Endodermal cell (in vitro differentiated cells): ENCODE measurements at places on chromosomes 6 and 20. TPM values are rescaled to one million over a fixed set of nuclear protein-coding genes. Genes with fewer than 3 reads are reported as not detected.

- no peaks in the 10 kb centered on the region for H3K27me3 ChIP-seq
- H3K36me3 ChIP-seq, result no peaks in the 10 kb centered on the region
- H3K27ac ChIP-seq, result peak overlapping the region; percentile 61
- peaks cover 5% of the 10 kb centered on the region for H3K4me1 ChIP-seq
Observed at GRCh38 chr20:31837896-31838397, 7.5 kb downstream of the FOXS1 start.

- no peaks in the 10 kb centered on the region for H3K27me3 ChIP-seq
- DNase-seq, result no peak
- H3K36me3 ChIP-seq, result no peaks in the 10 kb centered on the region
- H3K4me3 ChIP-seq, result no peak overlapping the region
- peak overlapping the region; percentile 13 for H3K27ac ChIP-seq
Observed at GRCh38 chr20:38294076-38294591, 9.8 kb upstream of the BPI start.

DNA sequence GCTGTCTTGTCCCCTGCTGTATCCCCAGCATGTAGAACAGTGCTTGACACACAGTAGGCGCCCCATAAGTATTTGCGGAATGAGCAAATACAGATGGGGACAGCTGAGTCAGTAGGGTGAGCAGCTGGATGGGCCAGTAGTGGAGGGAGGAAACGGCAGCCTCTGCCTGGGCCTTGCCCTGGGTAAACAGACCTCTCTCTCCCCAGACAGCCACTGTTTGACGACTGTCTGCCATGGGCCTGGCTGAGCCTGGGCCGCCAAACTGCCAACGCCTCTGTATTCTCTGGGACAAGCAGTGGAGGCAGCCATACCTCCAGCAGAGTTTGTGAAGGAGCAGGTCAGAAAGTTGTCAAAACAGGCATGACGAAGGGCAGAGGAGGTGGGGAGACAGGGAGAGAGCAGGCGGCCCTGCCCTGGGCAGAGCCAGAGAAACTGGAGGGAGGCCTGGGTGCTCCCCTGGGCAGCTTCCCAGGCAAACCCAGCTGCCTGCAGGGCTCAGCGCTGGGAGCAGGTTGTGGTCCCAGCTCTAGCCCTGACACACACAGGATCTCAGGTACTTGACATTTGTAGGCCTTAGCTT lies 15.2 kb downstream of the HNF4A start:
- peaks cover 6% of the 10 kb centered on the region for H3K36me3 ChIP-seq
- H3K4me3 ChIP-seq, result no peak overlapping the region
- peak overlapping the region; percentile 82 for H3K27ac ChIP-seq
- H3K4me1 ChIP-seq, result peaks cover 9% of the 10 kb centered on the region

- H3K27ac ChIP-seq, result no peak overlapping the region
- H3K27me3 ChIP-seq, result no peaks in the 10 kb centered on the region
- peaks cover 13% of the 10 kb centered on the region for H3K36me3 ChIP-seq
- peaks cover 18% of the 10 kb centered on the region for H3K4me1 ChIP-seq
- DNase-seq, result no peak
- H3K4me3 ChIP-seq, result peak overlapping the region; percentile 95
Observed at GRCh38 chr6:30684386-30685156, 1.9 kb downstream of the PPP1R18 start.

DNA sequence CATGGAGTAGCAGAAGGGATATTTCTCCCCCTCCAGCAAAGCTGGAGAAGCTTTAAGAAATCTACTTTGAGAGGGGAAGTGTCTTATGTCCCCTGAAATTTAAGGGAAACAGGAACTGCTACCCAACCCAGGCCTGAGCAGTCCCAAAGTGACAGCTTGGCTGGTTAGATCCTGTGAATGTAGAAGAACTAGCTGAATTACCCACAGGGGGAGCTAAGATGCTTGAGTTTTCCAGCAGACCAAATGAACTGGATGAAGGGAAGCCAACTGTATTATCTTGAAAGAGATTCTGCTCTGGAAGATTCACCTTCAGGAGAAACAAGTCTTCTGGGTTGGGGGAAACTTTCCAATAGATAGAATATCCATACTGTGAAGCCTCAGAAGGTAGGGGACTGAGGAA lies 303.3 kb upstream of the MMS22L start:
- H3K4me1 ChIP-seq, result no peaks in the 10 kb centered on the region
- no peaks in the 10 kb centered on the region for H3K36me3 ChIP-seq
- H3K27ac ChIP-seq, result no peak overlapping the region

- H3K4me1 ChIP-seq, result no peaks in the 10 kb centered on the region
- H3K27me3 ChIP-seq, result peaks cover 27% of the 10 kb centered on the region
- no peak overlapping the region for H3K4me3 ChIP-seq
- H3K27ac ChIP-seq, result no peak overlapping the region
- peak; percentile 78 for DNase-seq
Observed at GRCh38 chr6:138800377-138801150, 4.7 kb downstream of the ECT2L start.

The C6orf141 gene
- total RNA-seq, result 0.41 and 0.81 TPM in 2 replicates

DNA sequence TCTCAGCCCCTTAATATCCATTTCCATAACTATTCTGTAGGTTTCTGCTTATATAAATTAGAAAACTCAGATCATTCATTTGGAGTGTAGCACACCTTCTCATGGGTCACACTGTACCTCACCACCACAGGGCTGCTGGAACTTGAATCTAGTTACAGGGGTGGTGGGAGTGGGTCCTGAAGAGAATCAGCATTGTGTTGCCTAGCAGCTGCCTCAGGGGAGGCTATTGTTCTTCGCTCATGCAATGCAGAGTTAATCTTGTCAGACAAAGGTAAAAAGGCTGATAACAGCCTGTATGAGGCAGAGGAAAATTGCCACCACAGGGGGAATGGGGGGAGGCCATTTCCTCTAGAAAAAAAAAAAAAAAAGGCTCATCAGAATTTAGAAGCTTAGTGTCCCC lies 496.0 kb upstream of the ADGRB3 start:
- H3K36me3 ChIP-seq, result no peaks in the 10 kb centered on the region
- peak; percentile 78 for DNase-seq
- H3K4me3 ChIP-seq, result peak overlapping the region; percentile 32
- peaks cover 9% of the 10 kb centered on the region for H3K4me1 ChIP-seq

DNA sequence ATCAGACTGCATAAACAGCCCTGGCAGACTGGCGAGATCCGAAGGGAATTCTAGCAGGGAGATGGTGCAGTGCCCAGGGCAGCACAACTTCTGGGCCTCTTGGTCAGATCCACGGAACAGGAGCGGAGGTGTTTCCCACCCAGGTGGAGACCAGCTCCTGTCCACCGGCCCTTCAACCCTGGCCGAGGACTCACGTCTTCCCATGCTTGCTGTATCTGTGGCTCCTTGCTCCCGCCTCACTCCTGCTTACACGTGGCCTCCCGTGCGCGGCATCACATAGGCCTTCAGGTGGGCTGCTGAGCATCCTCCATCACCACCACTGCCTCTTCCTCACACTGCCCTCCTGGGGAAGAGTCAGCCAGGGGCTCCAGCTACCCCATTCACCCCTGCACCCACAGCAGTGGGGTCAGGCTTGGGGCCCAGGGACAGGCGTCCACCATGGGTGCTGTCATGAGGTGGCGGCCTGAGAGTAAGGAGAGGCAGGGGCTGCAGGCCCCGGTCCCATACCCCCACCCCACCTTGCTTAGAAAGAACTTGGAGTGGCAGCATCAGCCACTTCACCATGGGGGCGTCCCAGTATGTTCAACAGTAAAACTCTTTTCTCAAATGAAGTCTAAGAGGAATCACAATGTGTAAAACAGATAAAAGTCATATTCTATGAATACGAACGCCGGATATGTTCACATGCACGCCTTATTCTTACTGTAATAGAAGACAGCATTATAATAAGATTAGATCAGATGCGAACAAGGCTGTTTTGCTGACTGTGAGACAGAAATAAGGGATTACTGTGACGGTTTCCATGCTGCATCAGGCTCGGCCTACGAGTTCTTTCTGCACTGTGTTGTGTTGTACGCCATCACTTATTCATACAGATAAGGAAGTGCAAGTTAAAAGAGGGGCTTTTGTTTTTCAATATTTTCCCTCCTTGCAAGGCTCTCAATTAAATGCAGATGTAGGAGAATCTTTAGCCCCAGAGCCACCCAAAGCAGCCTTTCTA lies 165.4 kb downstream of the GRM4 start:
- no peak overlapping the region for H3K4me3 ChIP-seq
- H3K4me1 ChIP-seq, result no peaks in the 10 kb centered on the region
- no peak overlapping the region for H3K27ac ChIP-seq
- H3K36me3 ChIP-seq, result no peaks in the 10 kb centered on the region
- DNase-seq, result peak; percentile 32
- peaks cover 18% of the 10 kb centered on the region for H3K27me3 ChIP-seq

The UBD gene
- not detected in 3 replicates for total RNA-seq

GRCh38 chr6:96811136-96811535 lies 26.1 kb downstream of the GPR63 start:
- H3K4me3 ChIP-seq, result no peak overlapping the region
- no peaks in the 10 kb centered on the region for H3K27me3 ChIP-seq
- peaks cover under 1% of the 10 kb centered on the region for H3K4me1 ChIP-seq
- no peak overlapping the region for H3K27ac ChIP-seq

DNA sequence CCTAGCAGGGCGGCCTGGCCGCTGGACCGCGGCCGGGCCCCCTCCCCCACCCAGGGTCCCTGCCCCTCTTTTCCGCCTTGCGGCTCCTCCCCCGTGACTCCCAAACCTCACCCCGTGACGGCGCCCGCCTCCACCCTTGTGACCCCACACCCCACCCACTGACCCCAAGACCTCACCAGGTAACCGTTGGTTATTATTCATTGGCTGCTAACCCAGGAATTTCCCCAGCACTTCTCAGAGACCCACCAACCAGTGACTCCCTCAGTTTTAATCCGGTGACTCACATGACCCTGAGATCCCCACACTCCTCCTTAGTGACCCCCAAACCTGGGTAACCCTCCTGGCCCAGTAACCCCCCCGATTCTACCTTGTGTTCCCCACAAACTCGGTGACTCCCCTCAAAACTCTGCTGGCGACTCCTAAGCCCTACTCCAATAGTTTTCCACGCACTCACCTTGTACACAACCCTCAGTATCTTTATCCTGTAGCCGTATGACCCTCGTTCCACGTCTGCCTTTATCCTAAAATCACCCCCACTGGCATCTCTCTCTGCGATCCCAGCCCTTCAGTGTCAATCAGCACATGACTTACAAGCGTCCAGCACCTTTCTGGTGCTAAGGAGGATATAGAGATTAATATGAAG lies 534 bp downstream of the ZNF76 start:
- no peaks in the 10 kb centered on the region for H3K36me3 ChIP-seq
- H3K27me3 ChIP-seq, result no peaks in the 10 kb centered on the region
- peak overlapping the region; percentile 94 for H3K4me3 ChIP-seq
- peaks cover 27% of the 10 kb centered on the region for H3K4me1 ChIP-seq

The ZSCAN9 gene
- 21.8 and 23.1 TPM in 2 replicates for total RNA-seq

GRCh38 chr20:57071283-57071731 lies 195.1 kb downstream of the BMP7 start:
- H3K4me3 ChIP-seq, result peak overlapping the region; percentile 74
- no peak overlapping the region for H3K27ac ChIP-seq
- DNase-seq, result peak; percentile 93
- H3K4me1 ChIP-seq, result peaks cover 4% of the 10 kb centered on the region
- H3K27me3 ChIP-seq, result peaks cover 65% of the 10 kb centered on the region

The TSPYL4 gene
- 16.8 to 28.3 TPM (median 27.2 TPM) in 3 replicates for total RNA-seq

GRCh38 chr6:42304053-42304712 lies 86.5 kb upstream of the MRPS10 start:
- H3K4me1 ChIP-seq, result no peaks in the 10 kb centered on the region
- no peaks in the 10 kb centered on the region for H3K36me3 ChIP-seq
- DNase-seq, result peak; percentile 60
- H3K27ac ChIP-seq, result no peak overlapping the region

GRCh38 chr6:14694308-14694707 lies 551.6 kb upstream of the JARID2 start:
- H3K4me1 ChIP-seq, result no peaks in the 10 kb centered on the region
- H3K27ac ChIP-seq, result no peak overlapping the region
- no peaks in the 10 kb centered on the region for H3K36me3 ChIP-seq

The LAMA4 gene
- total RNA-seq, result 3.7 and 4.9 TPM in 2 replicates

The LTB gene
- total RNA-seq, result not detected in 2 replicates

- no peaks in the 10 kb centered on the region for H3K36me3 ChIP-seq
- no peaks in the 10 kb centered on the region for H3K4me1 ChIP-seq
- no peak overlapping the region for H3K4me3 ChIP-seq
Observed at GRCh38 chr6:136980070-136980469, 58.0 kb downstream of the SLC35D3 start.

The PSORS1C2 gene
- total RNA-seq, result not detected in 3 replicates

DNA sequence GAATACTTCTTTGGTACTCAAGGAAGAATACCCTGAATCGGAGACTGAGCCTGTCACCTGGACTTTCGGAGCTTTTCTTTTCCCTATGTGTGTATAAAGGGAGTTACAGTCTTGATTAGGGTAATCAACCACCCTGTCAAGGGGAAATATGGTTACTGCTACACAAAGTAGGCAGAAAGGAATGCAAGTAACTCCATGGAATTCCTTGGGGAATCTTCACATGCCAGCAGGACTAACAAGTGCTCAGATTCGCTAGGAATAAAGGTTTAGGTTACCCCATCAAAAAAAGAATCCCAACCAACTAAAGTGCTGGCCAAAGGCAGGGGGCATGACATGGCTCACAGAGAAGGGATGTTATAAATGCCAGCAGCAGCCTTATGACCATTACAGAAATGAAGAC lies 10.4 kb downstream of the KCNS1 start:
- no peaks in the 10 kb centered on the region for H3K36me3 ChIP-seq

The HMGA1 gene
- 1,305 to 1,418 TPM (median 1,306 TPM) in 3 replicates for total RNA-seq

- no peaks in the 10 kb centered on the region for H3K27me3 ChIP-seq
- H3K36me3 ChIP-seq, result no peaks in the 10 kb centered on the region
- H3K27ac ChIP-seq, result no peak overlapping the region
Observed at GRCh38 chr6:168906391-168906790, 347.3 kb downstream of the THBS2 start.

DNA sequence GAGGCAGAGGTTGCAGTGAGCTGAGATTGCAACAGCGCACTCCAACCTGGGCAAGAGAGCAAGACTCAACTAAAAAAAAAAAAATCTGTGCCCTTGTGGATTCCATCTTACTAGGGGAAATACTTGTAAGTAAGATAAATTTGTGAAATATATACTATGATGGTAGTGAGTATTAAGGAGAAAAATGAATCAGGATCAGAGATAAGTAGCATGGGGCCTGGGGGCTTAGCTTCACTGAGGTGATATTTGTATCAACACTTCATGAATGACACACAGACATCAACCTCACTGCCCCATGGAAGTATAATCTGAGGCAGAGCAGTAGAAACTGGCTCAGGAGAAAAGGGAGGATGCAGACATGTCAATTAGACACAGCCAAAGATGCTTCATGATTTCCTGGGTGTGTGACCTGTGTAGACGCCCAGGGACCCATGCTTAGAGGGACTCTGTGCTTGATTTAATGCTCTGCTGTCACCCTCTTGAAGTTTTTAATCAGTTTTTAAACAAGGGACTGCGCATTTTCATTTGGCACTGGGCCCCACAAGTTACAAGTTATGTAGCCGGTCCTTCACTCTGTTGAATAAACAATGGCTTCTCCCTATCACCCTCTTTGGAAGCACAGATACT lies 41.9 kb downstream of the PCNA start:
- H3K4me1 ChIP-seq, result no peaks in the 10 kb centered on the region
- no peak for DNase-seq
- no peaks in the 10 kb centered on the region for H3K27me3 ChIP-seq
- H3K4me3 ChIP-seq, result no peak overlapping the region
- no peaks in the 10 kb centered on the region for H3K36me3 ChIP-seq
- H3K27ac ChIP-seq, result no peak overlapping the region

The SLC22A1 gene
- total RNA-seq, result 0.36 to 0.80 TPM in 2 of 3 replicates, not detected in the other

The ADGB gene
- total RNA-seq, result 0.37 TPM in 1 of 2 replicates, not detected in the other
